ENCODE measurements at places on chromosomes 12 and 14.

DNA sequence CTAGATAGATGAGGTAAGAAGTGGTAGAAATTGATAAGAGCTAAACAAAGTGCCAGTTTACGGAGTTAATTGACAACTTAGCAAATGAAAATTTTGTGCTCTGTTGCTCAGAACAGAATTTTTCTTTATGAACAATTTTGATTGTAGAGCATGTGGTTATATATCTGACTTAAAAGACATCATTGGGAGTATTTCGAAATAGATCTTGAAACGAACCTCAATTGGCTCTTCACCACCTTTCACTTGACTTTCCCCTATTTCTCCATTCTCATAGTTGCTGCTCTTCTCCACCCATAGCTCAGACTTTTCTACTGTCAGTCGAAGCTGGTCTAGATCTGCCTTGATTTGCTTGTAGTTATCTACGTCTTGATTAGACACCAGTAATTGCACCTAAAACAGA is 212.1 kb downstream of the ITPR2 start:
- DNase-seq, result no peak

GRCh38 chr12:80183939-80184338 is 84.6 kb downstream of the OTOGL start:
- no peak for DNase-seq

- no peak for DNase-seq
Observed at GRCh38 chr12:25840678-25841465, 117.6 kb upstream of the RASSF8 start.

DNA sequence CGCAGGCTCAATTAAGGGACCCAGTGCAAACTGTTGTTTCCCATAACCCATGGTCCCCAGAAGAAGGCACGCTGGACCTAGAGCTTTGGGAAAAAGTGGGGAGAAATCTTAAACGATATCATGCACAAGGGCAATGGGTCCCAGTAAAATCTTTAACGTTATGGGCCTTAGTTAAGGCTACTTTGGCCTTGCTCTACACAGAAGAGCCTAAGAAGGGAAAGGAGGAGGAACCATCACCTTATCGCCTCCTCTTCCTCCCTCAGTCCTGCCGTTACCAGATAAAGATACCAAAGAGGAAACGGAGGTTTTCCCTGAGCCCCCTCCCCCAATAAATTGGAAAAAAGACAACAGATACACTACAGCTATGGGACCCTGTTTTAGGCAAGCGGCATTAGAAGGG is 116.9 kb downstream of the PPHLN1 start:
- DNase-seq, result no peak

DNA sequence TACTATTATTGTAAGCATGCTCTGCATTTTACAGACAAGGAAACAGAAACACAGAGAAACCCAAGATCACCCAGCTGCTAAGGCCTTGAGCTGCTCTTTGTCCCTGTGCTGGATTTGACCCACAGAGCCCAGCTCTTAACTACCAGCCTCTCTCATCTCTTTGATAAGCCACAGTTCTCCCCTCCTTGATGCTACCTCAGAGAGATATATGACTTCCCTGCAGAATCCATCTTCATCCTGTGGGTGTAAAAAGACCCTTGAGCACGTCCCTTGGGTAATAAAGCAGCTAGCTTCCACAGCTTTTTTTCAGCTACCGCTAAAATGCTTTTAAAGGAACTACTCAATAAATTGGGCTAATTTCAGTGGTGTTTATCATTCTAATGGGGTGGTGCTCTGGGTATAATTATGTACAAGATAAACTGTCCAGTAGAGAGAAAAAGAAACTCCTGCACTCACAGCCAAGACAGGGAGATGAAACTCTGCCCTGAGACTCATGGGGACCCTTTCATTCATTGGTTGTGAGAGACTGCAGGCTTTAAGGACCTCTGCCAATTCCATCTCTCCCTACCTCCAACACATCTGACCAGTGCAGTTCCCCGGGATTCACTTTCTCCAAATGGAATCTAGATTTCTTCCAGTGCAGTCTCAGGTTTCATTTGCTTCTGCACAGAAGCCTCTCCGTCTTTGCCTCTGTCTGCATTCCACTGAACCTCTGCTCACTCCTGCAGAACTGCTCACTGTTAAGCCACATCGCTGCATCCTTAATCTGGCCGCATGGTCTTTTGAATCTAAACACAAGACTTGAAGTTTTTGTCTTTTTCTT is 24.7 kb upstream of the NTF3 start:
- no peak for DNase-seq
